ENCODE measurements at places on chromosomes 12 and 14. TPM values are rescaled to one million over a fixed set of nuclear protein-coding genes. Genes with fewer than 3 reads are reported as not detected.

NPAS3 gene
- total RNA-seq = not detected

CCDC175 gene
- not detected for total RNA-seq

LMBR1L gene
- 69.8 TPM for total RNA-seq

NTF3 gene
- not detected for total RNA-seq

SOX5 gene
- 0.42 TPM for total RNA-seq

FOXG1 gene
- total RNA-seq = 0.26 TPM

LRRK2 gene
- 3.8 TPM for total RNA-seq

KRT74 gene
- total RNA-seq = not detected

KLHDC1 gene
- total RNA-seq = 1.2 TPM

AGAP2 gene
- 0.11 TPM for total RNA-seq

RTL1 gene
- not detected for total RNA-seq
